ENCODE measurements at places on chromosomes 3 and 15.

GRCh38 chr15:42992626-42993025 is 72.0 kb upstream of the TTBK2 start:
- DNase-seq = no peak

- no peak for DNase-seq
These were observed 46.5 kb downstream of the CPA3 start for GRCh38 chr3:148911592-148911991.

GRCh38 chr3:126542340-126543241 is 16.1 kb downstream of the C3orf22 start:
- DNase-seq = no peak

GRCh38 chr15:30953731-30954378 is 37.6 kb downstream of the MTMR10 start:
- no peak for DNase-seq

GRCh38 chr15:72509484-72509883 is 35.4 kb downstream of the ARIH1 start:
- no peak for DNase-seq

Measured in stimulated activated CD8-positive, alpha-beta memory T cell treated with anti-CD3 and anti-CD28 coated beads, Interleukin-2, amount 100 ng/mL, for 48 hours (primary cell).